ENCODE measurements at places on chromosomes 5 and 9.

- H3K36me3 ChIP-seq: no peaks in the 10 kb centered on the region
- H3K27me3 ChIP-seq: no peaks in the 10 kb centered on the region
- DNase-seq: no peak
- H3K4me1 ChIP-seq: no peaks in the 10 kb centered on the region
- no peak overlapping the region for H3K27ac ChIP-seq
These were observed 2117.6 kb downstream of the MAT2B start for GRCh38 chr5:165622864-165623536.

GRCh38 chr9:113628621-113629020 lies 165.1 kb downstream of the RGS3 start:
- peaks cover 5% of the 10 kb centered on the region for H3K4me1 ChIP-seq
- no peaks in the 10 kb centered on the region for H3K36me3 ChIP-seq
- H3K4me3 ChIP-seq: no peak overlapping the region
- no peaks in the 10 kb centered on the region for H3K27me3 ChIP-seq
- no peak overlapping the region for H3K27ac ChIP-seq

- no peaks in the 10 kb centered on the region for H3K27me3 ChIP-seq
- no peak for DNase-seq
- no peaks in the 10 kb centered on the region for H3K36me3 ChIP-seq
- H3K4me3 ChIP-seq: no peak overlapping the region
These were observed 379.5 kb downstream of the CDH18 start for GRCh38 chr5:19608444-19609002.

DNA sequence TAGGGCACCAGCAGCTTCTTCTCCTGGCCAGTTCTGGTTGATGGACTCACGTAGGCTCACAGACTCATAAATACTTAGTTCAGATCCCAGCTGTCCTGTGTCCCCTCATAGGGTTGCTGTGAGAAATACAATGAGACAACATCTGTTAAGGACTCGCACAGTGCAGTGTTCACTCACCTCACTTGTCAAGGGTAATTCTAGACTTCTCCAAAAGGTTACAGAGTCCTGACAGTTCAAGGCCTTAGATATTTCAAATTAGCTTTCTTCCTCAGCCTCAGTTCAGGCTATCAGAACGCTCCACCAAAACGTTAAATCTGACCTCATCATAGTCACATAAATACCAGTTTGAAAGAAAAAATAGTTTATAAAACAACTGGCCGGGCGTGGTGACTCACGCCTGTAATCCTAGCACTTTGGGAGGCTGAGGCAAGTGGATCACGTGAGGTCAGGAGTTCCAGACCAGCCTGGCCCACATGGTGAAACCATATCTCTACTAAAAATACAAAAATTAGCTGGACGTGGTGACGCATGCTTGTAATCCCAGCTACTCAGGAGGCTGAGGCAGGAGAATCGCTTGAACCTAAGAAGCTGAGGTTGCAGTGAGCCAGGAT lies 106.3 kb downstream of the UGCG start:
- H3K27ac ChIP-seq: no peak overlapping the region
- no peak overlapping the region for H3K4me3 ChIP-seq
- H3K36me3 ChIP-seq: no peaks in the 10 kb centered on the region
- no peaks in the 10 kb centered on the region for H3K27me3 ChIP-seq
- peaks cover 30% of the 10 kb centered on the region for H3K4me1 ChIP-seq
- DNase-seq: no peak

DNA sequence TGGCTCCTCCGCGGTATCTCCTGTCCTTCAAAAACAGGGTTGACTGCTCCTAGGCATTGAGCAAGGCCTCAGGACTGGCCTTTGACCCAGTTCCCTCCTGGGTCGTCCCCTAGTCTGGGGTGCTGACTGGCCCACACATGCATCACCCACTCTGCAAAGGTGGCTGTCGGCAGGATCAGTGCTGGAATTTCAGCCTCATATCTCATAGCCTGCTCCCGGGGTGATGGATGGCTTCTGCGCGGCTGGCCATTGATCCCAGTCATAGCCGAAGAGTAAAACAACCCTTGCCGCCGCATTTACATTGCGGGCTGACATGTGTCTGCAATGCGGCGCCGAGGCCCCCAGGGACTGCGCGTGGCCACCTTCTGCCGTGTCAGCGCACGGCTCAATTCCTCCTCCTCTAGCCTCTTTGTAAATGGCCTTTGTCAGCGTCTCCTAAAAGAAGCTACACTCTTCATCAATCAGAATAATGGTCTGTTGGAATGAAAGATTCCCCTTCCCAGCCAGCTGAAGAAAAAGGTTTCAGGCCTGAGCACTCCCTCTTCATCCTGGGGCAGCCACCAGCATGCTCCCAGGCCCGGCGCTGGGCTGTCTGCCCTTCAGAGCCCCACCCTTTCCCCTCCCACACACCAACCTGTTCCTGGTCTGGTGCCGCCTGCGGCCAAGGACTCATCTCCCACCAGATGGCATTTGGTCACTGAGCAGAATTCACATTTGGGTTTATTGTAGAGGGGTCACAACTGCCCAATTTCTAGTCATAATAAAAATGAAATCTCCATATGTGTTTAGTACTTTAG lies 159.0 kb downstream of the PJA2 start:
- H3K4me3 ChIP-seq: no peak overlapping the region
- no peak for DNase-seq
- H3K4me1 ChIP-seq: no peaks in the 10 kb centered on the region
- no peaks in the 10 kb centered on the region for H3K27me3 ChIP-seq
- H3K27ac ChIP-seq: no peak overlapping the region

DNA sequence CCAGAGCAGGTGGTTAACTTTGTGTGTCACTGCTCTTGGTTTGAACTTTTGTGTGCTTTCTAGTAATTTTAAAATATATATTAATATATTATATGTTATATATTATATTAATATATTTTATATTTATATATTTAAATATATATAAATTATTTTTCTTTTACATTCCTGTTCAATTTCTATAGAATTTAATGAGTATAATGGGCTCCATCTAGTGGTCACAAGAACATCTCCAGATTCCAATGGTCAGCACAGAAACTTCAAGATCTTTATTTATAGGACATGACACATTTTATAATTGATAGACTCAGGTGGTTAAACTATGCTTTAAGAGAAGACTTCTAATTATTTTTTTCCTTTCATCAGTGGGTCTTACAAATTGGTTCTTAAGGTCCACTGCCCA lies 39.1 kb downstream of the COL23A1 start:
- no peak for DNase-seq
- no peak overlapping the region for H3K27ac ChIP-seq
- no peaks in the 10 kb centered on the region for H3K4me1 ChIP-seq
- H3K4me3 ChIP-seq: no peak overlapping the region
- no peaks in the 10 kb centered on the region for H3K27me3 ChIP-seq

- H3K4me1 ChIP-seq: peaks cover 20% of the 10 kb centered on the region
- H3K27ac ChIP-seq: no peak overlapping the region
- no peak for DNase-seq
- H3K27me3 ChIP-seq: no peaks in the 10 kb centered on the region
- H3K4me3 ChIP-seq: no peak overlapping the region
These were observed 6.6 kb downstream of the PTGES2 start for GRCh38 chr9:128120741-128121465.

GRCh38 chr5:139755892-139756671 lies 39.5 kb upstream of the PSD2 start:
- H3K4me3 ChIP-seq: peak overlapping the region; percentile 52
- no peak overlapping the region for H3K27ac ChIP-seq
- H3K4me1 ChIP-seq: peaks cover 39% of the 10 kb centered on the region
- H3K27me3 ChIP-seq: peaks cover 26% of the 10 kb centered on the region
- peak; percentile 49 for DNase-seq

DNA sequence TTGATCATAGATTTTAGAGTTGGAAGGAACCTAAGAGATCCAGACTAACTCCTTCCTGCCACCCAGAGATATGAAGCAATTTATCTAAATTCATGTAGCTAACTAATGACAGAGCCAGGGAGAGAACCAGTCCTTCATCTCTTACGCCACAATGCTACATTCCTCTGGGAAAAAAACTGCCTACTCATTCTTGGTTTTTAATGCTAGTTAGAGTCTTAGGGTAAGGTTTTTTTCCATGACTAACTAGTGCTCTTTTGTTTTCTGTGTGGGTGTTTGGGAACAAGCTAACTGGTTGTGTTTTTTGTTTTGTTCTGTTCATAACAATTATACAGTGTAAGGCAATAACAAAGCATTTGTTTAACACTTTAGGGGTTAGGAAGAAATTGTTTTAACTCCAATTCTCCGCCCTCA lies 52.4 kb downstream of the SLC44A1 start:
- no peak overlapping the region for H3K4me3 ChIP-seq
- no peak for DNase-seq
- peaks cover 12% of the 10 kb centered on the region for H3K4me1 ChIP-seq
- no peaks in the 10 kb centered on the region for H3K36me3 ChIP-seq

DNA sequence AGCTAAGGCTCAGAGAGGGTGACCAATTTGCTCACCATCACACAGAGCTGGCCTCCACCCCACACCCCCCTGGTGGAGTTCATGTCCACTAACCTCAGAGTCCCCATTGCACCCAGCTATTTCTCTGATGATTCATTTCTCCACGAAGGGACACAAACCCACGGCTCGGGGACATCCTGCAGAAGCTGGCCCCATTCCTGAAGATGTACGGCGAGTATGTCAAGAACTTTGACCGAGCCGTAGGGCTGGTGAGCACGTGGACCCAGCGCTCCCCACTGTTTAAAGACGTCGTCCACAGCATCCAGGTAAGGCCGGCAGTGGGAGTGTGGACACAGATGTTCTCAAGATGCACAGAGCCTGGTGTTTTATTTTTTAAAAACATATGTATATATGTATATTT lies 52.6 kb upstream of the SUSD3 start:
- peaks cover 60% of the 10 kb centered on the region for H3K36me3 ChIP-seq
- peaks cover 43% of the 10 kb centered on the region for H3K4me1 ChIP-seq
- no peak overlapping the region for H3K27ac ChIP-seq
- DNase-seq: no peak
- no peak overlapping the region for H3K4me3 ChIP-seq

- peak; percentile 90 for DNase-seq
- H3K36me3 ChIP-seq: no peaks in the 10 kb centered on the region
- H3K4me3 ChIP-seq: no peak overlapping the region
- H3K27ac ChIP-seq: no peak overlapping the region
These were observed 75.5 kb downstream of the KLHL3 start for GRCh38 chr5:137660349-137660817.

DNA sequence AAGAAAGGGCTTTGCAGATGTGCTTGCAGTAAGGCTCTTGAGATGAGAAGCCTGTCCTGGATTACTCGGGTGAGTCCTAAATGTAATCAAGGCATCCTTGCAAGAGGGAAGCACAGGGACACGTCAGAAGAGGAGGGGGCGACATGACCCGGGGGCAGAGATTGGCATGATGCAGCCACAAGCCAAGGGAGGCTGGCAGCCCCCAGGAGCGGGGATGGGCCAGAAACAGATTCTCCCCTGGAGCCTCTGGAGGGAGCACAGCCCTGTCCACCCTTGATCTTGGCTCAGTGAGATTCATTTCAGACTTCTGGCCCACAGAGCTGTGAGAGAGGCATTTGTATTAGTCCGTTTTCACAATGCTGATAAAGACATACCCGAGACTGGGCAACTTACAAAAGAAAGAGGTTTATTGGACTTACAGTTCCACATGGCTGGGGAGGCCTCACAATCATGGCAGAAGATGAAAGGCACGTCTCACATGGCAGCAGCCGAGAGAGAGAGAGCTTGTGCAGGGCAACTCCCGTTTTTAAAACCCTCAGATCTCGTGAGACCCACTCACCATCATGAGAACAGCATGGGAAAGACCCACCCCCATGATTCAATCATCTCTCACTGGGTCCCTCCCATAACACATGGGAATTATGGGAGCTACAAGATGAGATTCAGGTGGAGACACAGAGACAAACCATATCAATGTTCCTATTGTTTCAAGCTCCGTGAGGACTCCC lies 76.1 kb downstream of the ADAMTS2 start:
- DNase-seq: no peak
- no peaks in the 10 kb centered on the region for H3K36me3 ChIP-seq
- no peak overlapping the region for H3K27ac ChIP-seq
- H3K27me3 ChIP-seq: peaks cover 2% of the 10 kb centered on the region
- no peak overlapping the region for H3K4me3 ChIP-seq

GRCh38 chr5:147055089-147055826 lies 176.7 kb upstream of the PPP2R2B start:
- H3K4me3 ChIP-seq: no peak overlapping the region
- no peak for DNase-seq
- H3K27me3 ChIP-seq: peaks cover 3% of the 10 kb centered on the region
- H3K27ac ChIP-seq: no peak overlapping the region

DNA sequence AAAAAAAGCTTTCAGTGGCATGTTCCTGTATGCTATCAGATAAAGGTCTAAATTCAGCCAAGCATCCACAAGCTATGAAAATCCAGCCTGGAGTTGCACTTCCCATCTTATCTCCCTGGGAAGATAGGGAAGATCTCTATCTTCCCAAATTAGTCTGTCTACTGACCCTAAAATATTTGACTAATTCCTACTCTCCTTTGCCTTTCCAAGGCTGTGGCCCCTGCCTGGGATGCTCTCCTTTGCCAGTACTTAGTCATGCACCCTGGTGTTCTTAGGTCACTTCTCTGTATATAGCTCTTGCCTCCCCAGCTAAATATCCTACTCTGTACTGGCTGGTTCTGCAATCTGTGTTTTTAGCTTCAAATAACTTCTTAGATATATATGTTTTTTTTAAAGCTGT lies 44.0 kb upstream of the PLPP1 start:
- H3K4me1 ChIP-seq: peaks cover 26% of the 10 kb centered on the region
- peaks cover 2% of the 10 kb centered on the region for H3K27me3 ChIP-seq
- DNase-seq: no peak
- H3K27ac ChIP-seq: no peak overlapping the region

DNA sequence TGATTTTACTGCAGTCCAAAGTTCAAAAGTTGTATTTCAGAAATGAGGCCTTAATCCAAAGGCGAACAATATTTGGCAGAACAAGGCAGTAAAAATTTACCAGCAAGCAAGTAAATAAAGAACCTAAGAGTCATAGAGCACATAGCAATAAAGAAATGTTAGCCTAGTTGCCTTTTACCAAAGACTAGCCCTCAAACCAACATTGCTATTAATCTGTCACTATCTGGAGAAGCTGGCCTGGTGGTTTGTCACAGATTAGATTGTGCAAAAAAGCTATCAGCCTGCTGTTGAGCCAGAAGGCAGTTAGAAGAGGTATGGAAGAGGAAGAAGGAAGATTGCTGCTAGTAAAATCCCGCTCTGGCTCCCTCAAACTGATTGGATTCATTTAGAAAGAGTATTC lies 304.7 kb upstream of the KLF4 start:
- DNase-seq: no peak
- no peak overlapping the region for H3K4me3 ChIP-seq

- peak overlapping the region; percentile 72 for H3K27ac ChIP-seq
- H3K27me3 ChIP-seq: no peaks in the 10 kb centered on the region
- H3K4me1 ChIP-seq: peaks cover 13% of the 10 kb centered on the region
- H3K36me3 ChIP-seq: peaks cover 57% of the 10 kb centered on the region
These were observed 39.3 kb downstream of the SECISBP2 start for GRCh38 chr9:89357331-89358197.

All from activated CD8-positive, alpha-beta T cell treated with anti-CD3 and anti-CD28 coated beads for 36 hours (primary cell).